ENCODE measurements at places on chromosomes 5 and 9.

- DNase-seq: no peak
These were observed 34.7 kb downstream of the LPCAT1 start for GRCh38 chr5:1488882-1489680.

GRCh38 chr5:112551419-112552032 lies 132.4 kb upstream of the EPB41L4A start:
- DNase-seq: peak; percentile 70

- DNase-seq: no peak
These were observed 51.2 kb downstream of the SAR1B start for GRCh38 chr5:134581241-134581981.

DNA sequence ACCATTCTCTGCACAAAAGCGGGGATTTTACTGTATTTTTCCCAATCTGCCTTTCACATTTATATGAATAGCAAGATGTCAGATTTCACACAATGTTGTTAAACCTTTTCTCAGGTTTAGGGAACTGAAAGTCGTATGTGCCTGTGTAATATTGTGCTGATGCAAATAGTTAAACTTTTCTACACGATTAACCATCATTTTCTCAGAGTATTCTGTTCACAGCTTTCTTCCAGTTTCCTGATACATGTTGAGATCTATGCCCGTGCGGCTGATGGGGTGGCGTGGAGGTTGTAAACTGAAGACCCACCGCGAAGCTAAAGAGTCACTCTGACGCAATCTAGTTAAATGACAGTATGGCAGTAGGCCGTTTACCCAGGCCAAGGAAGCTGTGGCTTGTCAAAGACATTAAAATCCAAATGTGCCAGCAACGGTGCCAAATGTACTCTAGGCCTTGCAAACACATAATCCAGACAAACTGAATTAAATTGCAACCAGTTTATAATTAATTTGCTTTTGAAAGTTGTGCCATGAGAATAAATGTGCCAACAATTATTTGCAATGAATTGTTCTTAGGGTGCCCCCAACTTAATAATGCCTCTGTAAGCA lies 145.7 kb downstream of the EBF1 start:
- DNase-seq: no peak

- DNase-seq: no peak
These were observed 104.2 kb downstream of the MEF2C start for GRCh38 chr5:88778736-88779135.

- no peak for DNase-seq
These were observed 1.4 kb upstream of the FTMT start for GRCh38 chr5:121850272-121850671.

- no peak for DNase-seq
These were observed 2225.9 kb upstream of the C9orf72 start for GRCh38 chr9:29799227-29799626.

GRCh38 chr5:9324348-9325077 lies 221.4 kb downstream of the SEMA5A start:
- peak; percentile 25 for DNase-seq

DNA sequence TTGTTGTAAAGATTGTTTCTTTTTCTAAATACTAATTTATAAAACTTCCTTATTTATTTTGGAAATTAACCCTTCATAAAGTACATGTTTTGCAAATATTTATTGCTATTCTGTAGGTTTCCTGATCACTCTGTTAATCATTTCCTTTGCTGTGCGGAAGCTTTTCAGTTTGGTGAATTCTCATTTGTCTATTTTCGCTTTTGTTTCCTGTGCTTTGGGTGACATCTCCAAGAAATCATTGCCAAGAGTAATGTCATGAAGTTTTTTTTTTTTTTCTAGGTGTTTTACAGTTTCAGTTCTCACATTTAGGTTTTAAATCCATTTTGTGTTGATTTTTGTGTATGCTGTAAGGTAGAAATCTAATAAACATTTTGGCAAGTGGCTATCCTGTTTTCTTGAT lies 1899.8 kb upstream of the ACO1 start:
- DNase-seq: no peak

DNA sequence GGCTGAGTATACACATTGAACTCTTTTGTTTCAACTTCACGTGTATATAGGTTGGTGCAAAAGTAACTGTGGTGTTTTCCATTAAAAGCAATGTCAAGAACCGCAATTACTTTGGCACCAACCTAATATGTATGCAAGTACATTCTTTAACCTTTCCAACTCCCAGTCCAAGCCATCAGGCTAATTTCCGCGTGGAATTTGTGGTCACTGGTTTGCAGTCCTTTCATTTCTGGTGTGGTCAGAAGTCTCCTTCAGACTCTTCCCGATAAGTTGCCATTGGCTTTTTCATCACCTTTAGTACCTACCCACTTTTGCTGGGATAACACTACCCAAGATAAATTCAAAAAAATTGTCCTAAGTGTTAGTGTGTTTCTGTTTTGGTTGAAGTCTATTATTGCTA lies 84.0 kb downstream of the RGS3 start:
- no peak for DNase-seq

DNA sequence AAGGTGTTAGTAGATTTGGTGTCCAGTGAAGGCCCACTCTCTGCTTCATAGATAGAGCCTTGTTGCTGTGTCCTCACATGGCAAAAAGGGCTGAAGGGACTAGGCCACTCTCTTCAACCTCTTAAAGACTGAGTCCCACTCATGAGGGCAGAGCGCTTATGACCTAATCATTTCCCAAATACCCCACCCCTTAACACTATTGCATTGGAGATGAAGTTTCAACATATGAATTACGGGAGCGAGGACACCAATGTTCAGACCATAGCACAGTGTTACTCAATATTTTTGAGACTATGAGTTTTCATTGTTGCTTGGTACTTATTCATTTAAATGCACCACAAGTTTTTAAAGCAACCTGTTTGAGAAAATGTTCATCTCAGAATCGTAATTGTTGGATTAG lies 8.8 kb upstream of the OTULINL start:
- DNase-seq: no peak

- DNase-seq: no peak
These were observed 197.5 kb downstream of the ARHGEF28 start for GRCh38 chr5:73823508-73823925.

- no peak for DNase-seq
These were observed 31.4 kb downstream of the RXRA start for GRCh38 chr9:134357631-134358025.

DNA sequence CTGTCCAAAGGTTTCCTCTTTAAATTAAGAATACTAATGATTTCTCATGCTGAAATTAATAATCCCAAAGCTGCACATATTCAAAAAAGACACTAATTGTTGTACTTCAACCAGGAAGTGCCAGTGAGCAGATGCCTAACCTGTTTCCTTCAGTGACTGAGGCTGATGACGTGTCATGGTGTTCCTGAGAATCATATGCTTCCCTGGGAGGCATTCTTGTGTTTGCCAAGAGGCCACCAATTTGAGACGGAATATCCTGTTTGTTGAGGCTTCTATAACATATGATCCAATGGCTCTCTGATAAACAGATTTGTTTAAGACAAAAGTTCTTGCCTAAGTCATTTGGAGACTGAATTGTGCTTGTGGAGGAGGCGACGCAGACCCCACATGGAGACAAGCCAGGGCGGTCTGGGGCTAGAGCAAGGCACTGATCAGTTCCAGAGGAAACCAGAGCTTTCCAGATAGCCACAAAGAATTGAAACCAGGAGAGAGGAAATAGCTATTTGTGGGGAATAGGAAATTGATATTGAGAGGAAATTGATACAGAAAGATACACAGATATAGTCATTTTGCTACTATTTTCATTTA lies 66.4 kb upstream of the ZNF608 start:
- DNase-seq: no peak

DNA sequence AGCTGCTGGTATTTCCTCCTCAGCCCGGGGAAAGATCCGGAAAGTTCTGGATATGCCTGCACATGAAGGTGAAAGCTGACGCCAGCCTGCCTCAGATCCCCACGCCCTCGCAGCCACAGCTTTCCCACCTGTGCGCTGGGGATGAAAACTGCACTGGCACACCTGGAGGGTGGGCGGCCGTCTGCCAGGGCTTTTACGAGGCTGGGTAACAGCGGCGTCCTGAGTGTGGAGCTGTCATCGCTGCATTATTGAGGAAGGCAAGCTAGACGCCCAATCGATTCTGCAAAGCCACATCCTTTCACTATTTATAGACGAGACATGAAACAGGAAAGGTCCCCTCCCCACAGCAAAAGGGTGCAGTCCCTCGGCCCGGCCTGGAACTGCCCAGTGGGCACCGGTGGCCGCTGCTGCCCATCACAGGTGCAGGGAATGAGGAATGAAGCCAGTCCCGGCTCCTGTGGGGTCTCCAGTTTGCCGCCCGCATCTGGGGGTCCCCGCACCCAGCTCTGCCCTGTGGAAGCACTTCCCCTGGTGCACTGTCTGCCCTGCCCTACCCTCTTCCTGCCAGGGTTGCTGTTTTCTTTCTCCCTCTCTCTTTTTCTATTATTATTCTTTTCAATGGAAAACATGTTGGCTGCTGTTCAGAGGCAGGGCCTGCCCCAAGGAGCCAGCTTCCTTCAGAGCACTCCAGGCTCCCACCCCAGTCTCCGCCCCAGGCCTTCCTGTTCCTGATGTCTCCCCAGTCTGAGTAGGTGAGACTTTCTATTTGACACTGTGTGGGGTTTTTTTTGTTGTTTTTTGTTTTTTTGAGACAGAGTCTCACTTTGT lies 7.0 kb downstream of the NOTCH1 start:
- DNase-seq: no peak

- no peak for DNase-seq
These were observed 136.5 kb downstream of the PBX3 start for GRCh38 chr9:125883565-125884217.

DNA sequence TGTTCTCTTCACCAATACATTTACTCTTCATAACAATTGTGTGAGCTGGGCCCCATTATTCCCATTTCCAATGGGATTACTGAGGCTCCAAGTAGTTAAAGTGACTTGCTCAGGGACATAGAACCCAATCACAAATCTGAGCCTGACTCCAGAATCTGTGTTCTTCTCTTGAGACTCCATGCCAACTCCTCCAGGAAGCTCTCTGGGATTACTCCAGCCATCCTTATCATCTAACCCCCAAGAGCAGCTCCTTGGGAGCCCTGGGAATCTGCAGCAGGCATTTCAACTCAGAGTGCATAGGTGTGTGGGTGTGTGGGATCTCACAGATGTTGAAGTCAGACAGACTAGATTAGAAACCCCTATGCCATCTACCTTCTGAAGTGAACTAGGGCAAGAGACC lies 131.4 kb upstream of the BOD1 start:
- DNase-seq: no peak

DNA sequence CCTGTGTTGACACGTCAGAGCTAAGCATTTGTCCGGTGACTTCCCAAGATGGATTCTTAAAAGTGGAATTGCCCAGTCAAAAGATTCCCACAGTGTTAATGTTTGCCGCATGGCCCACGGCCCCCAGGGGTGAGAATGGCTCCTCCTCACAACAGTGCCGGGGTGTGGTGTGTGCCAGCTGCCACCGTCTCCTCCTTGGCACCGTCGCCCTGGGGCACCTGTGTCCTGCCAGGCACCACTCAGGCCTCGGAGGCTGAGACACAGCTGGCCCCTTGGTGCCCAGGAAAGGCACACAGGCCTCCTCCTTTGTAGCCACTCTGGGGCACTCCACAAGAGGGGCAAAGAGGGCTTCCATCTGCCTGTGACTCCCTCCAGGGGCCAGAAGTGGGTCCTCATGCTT lies 4.3 kb downstream of the KCNT1 start:
- DNase-seq: no peak

GRCh38 chr9:134040781-134041648 lies 15.7 kb downstream of the BRD3OS start:
- no peak for DNase-seq

DNA sequence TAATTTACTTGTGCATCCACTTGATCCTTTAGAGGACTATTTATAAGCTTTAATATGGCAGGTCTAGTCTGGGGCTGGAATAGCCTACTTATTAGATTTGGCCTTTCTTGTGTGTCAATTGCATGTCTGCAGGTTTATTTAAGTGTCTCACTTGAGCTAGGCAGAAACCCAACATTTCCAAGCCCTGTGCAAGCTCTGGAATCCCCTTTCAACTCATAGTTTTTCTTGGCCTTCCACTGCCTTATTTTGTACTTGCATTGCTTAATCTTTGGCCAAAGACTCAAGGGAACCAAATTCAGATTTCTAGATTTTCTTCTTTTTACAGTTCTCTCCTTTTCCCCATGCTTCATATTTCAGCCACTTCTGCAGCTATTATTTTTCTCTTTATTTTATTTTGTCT lies 102.4 kb upstream of the RFX3 start:
- no peak for DNase-seq

DNA sequence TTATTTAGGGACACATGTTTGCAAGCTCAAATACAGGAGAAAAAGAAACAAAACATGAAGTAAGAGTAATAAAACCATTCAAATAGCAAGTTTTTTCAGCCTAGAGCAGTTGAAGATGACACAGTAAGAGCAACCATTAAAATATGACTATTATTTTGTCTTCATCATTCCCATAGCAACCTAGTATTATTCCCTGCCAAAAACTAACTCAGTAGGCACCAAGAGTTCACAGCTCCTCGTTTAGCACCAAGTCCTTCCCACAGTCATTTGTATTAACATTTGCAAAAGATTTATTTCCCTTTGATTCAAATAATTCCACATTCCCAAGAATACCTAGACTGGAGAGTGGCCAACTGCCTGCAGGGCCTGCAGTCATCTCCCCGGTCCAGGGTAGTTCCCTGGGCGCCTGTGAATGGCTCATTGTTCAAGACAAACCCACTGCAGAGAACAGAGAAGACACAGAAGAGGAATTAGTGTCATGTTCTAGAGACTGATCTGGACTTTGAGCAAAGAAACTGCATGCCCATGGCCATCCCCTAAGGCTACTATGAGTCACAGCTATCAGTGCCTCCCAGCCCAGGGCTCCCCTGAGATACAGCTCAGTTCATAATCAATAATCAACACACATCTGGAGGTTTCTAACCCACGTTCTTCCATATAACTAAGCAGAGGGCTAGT lies 139.1 kb upstream of the MAP3K1 start:
- DNase-seq: no peak

DNA sequence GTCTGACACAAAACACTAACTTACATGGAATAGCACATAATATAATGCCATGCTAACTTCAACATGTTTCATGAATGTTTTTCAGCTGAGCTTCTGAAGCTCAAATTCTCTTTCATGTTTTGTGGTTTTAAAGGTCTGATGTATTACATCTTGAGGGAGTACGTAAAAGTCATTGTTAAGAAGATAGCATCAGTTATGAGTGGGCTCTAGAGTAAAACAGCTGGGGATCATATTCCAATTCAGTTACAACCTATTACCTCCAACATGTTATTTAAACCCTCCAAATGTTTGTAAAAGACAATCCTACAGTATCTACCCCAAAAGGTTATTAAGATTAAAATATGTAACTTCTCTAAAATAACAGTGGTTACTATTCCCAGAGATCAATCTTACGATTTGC lies 19.2 kb downstream of the CETN3 start:
- no peak for DNase-seq
